ENCODE measurements at places on chromosomes 16 and 17.

DNA sequence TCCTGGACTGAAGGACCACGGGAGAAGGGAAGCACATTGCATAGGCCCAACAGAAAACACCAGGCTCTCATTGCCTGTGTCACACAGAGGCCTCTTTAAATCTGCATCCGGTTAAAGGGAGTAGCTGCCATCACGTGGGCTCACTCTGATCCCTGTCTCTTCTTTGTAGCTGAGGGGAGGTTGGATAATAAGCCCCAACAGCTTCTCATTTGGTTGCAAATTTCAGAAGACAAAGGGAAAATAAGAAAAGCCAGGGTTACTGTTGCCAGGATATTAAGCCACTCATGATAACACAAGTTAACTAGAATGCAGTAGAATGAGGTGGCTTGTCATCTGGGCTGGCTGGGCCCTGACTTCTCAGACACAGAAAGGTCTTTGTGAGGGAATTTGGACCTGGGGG lies 325.1 kb upstream of the ERCC4 start:
- no peak for DNase-seq

DNA sequence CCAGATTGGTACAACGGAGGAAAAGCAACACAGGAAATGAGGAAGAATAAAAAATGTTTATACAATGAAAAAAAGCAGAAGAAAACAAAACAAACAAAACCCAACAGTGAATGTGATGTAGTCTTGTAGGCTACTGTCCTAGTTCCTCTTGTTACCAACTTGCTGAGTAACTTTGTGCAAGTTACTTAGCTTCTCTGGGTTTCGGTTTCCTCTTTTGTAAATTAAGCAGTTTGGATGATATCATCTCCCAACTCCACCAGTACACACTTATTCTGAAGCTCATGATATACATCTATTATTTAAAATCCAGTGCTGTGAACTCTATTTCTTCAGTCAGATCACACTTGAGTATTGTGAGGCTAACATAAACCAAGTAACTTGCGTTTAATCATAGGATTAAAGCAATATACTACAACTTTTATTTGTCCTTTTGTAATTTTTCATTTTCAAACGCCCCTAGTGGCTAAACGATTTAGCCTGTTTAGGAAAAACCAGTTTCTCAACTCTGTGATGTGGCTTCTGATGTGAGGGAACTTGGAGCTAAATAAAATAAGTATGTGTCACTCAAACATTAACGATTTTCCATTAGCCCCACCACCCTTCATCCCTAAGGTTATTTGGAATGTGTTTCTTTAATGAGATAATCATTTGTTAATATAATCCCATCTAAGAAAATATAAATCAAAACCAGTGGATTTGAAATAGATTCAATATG lies 1.4 kb upstream of the UNK start:
- no peak for DNase-seq

- no peak for DNase-seq
Measured at GRCh38 chr16:74051-74746, 1.8 kb upstream of the RHBDF1 start.

GRCh38 chr17:73867056-73867455 lies 222.8 kb upstream of the SDK2 start:
- DNase-seq = no peak

GRCh38 chr16:53129281-53130158 lies 74.7 kb downstream of the CHD9 start:
- no peak for DNase-seq

DNA sequence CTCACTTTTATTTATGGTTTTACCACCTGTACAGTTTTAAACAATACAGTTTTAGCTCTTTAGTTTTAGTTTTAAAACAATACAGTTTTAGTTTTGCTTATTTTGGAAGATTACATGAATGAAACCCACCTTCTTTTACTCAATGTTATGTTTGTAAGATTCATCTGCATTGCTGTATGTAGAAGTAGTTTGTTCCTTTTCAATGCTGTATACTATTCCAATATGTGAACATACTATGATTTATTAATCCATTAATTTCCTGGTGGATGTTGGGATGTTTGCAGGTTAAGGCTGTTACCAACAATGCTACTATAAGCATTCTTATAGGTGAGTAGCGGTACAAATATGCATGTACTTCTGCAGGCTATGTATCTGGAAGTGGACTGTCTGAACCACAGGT lies 34.4 kb upstream of the ADGRG1 start:
- no peak for DNase-seq

GRCh38 chr16:48617711-48618148 lies 7.8 kb upstream of the N4BP1 start:
- DNase-seq = no peak

- DNase-seq = no peak
Measured at GRCh38 chr17:78114831-78115723, 13.5 kb downstream of the TMC6 start.

- no peak for DNase-seq
Measured at GRCh38 chr16:58018803-58019202, 6.8 kb upstream of the MMP15 start.

DNA sequence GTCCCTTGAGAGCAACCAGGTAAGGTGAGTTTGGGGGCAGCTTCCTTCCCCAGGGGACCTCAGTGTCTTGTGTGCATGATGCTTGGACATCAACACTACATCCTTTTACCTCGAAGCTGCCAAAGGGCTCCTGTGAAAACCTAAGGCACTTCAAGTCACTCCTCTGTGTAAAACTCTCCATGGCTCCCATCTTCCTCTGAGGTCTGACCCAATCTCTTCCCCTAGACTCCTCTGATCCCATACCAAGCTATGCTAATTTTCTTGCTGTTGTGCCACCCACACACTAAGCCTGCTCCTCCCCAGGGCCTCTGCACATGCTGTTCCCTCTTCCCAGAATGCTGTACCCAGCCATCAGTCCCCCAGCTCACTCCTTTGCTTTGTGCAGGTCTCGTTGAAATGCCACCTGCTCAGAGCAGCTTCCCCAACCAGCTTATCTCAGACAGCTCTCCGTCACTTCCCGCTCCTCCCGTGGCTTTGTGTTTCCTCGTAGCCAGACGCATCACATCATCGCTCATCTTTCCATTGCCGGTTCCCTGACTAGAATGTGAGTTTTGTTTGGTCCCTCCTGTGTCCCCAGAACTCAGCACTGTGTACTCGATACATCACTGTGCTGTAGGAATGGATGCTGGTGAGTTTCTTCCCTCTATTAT lies 78.4 kb downstream of the CNGB1 start:
- DNase-seq = no peak

DNA sequence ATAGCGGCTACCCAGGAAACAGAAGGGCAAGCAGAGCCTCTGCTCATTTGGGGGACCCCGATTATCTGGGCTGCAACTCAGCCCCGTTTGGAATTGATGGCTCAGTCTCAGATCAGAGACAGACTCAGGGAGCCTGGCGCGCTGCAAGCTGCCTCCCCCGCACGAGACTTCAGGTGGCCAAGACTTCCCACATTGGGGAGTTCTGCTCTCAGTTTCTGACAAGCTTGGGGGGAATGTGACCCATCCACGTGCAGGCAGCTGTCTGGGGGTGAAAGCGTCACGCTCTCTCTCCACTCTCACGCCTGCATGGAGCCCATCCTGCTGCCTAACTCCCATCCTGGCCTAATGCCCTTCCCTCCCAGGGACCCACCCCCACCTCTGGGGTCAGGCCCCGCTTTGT lies 157.6 kb upstream of the GSE1 start:
- no peak for DNase-seq

GRCh38 chr17:82615084-82616020 lies 32.9 kb downstream of the WDR45B start:
- DNase-seq = no peak

DNA sequence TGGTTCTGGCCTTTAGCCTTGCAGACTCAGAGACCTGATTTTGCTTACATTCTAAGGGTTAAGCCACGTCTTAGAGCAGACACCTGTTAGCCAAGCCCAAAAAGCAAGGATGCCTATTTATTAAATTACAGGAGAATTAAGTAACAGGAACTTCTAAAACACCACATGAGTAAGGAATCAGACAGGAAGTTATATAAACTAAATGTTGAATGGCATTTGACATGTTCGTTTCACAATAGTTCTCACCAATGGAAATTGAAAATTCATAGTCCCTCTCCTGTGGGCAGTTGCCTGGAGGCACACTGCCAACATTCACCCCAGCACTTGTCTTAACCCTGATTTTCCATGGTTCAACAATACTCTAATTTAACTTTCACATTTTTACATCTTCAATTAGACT lies 9.0 kb downstream of the KRTAP9-7 start:
- no peak for DNase-seq

All from stimulated activated CD4-positive, alpha-beta T cell treated with anti-CD3 and anti-CD28 coated beads, Interleukin-2, amount 100 ng/mL, for 24 hours (primary cell).